ENCODE measurements at places on chromosomes 4 and X.

- DNase-seq, result peak; percentile 29
Observed at GRCh38 chr4:1809754-1810502, 16.8 kb downstream of the FGFR3 start.

DNA sequence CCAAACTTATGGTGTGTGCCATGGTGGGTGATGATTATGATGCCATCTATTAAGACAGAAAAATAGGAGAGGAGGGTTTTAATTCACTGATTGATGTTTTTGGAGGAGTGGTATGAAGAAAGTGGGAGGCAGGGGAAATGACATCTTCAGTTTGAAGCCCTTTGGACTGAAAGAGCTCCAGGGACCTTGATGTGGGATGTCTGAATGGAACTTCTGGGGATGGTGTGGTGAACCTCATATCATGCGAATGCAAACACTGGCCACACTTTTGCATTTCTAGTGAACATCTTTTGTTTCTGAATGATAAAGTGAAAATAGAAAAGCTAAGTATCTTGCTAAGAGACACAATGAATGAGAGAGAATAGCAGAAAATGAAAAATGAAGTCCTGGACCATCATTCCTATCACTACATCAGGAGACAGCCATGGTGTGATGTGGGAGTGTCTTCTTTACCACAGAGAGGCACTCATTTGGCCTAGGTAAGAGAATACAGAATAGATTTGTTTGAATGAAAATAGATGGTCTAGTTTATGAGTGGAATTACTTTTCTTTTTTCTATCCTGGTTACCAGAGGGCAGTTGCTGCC, 123.5 kb downstream of the ZNF827 start:
- no peak for DNase-seq

GRCh38 chrX:69603566-69604194, 12.2 kb upstream of the EDA start:
- no peak for DNase-seq

DNA sequence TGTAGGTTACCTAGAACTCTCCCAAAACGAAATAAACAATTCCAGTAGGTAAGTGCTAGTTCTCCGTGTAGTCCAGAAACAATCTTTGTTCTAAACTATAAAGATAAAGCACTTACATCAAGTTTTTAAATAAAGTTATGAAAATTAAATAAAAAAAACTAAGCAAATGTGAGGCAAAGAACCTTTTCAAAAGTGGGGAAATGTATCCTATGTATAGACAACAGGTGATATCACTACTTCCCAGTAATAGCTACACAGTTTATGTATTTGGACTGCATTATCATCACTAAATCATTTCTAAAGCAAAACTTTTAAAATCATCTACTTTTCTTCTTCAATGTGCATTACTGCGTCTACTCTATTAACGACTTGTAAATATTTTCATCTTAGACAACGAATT, 2.0 kb downstream of the YTHDC1 start:
- no peak for DNase-seq

DNA sequence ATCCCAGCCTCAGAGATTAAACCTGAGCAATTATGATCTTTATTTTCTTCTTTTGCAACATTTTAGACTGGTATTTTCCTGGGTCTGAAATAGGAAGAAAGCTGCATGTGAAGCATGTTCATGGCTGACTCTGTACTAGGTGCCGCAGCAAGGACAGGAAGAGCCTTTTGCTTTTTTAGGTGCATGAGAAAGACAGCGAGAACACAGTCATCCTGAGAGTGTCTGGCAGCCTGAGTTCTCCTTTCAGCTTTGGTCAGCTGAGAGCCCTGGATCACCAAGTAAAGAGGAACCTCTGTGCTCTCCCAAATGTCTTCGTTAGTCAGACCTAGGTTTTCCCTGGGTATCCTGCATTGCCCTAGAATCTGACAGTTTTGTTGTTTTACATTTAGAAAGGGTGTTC, 29.8 kb downstream of the FAM149A start:
- no peak for DNase-seq

DNA sequence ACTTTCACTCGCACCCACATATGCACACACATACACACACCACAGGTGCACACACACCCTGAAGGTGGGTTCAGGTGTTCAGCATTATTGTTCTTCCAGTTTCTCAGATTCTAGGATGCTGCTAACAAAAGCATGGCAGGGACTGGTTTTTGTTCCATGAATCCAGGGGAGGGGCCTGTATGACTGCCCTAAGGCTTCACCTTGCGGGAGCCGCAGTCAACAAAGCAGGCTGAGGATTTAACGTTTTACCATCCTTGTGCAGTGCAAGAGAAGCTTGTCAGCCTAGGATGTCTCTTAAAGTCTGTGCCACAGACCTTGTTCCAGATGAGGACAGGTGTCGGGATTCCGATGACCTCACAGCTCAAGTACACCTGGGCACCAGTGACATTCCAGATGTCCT, 61.8 kb downstream of the POLR2B start:
- DNase-seq, result no peak

GRCh38 chr4:118703118-118703517, 17.9 kb downstream of the METTL14 start:
- DNase-seq, result no peak

DNA sequence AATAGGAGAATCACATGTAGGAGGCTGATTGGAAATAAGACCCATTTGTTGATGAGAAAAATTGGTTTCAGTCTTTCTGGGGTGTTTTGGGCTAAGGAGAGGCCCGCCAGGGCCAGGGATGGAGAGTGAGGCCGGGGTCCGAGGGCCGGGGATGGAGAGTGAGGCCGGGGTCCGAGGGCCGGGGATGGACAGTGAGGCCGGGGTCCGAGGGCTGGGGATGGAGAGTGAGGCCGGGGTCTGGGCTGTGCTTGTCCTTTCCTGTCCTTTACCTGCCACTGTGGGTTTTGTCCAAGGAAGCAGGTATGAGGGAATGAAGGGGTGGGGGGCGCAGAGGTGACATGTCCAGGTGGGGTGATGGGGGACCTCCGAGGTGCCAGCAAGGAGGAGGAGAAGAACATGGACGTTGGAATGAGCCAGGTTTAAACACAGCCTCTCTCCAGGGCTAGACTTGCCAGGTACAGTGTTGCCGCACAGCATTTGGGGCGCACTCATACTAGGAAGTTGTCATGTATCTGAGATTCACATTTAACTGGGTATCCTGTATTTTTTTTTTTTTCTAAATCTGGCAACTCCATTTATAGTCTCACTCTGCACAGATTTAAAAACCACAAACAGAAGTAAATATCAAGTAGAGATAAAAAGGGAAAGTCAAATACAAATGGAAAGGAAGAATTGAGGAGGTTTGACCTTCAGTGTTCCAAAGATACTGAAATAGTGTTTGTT, 8.8 kb downstream of the RGS12 start:
- DNase-seq, result no peak

- DNase-seq, result no peak
Observed at GRCh38 chrX:84441143-84441542, 61.1 kb downstream of the HDX start.

DNA sequence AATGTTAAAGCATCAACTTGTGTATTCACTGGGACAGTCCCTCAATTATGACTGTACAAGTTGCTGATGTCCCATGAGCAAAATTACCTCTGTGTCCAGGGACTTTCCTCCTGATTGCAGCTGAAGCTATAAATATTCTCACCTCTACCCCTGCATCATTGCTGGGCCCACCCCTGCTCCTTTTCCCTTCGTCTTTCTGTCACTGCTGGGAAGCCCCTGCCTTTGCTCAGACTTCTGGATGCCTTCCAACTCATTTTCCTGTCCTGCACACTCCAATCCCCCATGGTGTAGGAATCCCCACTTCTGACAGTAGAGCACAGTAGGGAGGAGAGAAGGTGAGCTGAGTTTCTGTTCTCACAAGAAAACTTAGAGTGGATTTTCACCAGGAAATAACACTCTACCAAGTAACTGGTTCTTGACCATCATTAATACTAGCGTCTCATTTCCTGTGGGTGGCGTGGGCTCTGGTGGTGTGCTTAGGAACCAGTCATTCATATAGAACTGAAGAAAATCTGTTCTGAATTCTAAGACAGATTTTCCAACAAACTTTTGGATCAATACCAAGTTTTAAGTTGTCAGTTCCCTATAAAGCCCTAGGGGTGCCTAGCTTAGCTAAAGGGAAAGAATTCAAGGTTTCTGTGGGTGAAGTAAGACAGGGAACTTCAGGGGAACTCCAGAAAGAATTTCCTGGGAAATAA, 136.2 kb upstream of the MED14 start:
- no peak for DNase-seq

GRCh38 chr4:20698382-20698781, 1.9 kb upstream of the PACRGL start:
- DNase-seq, result no peak

- DNase-seq, result no peak
Observed at GRCh38 chr4:12692815-12693214, 791.3 kb downstream of the RAB28 start.

- no peak for DNase-seq
Observed at GRCh38 chrX:54171527-54172250, 11.4 kb downstream of the FAM120C start.

GRCh38 chr4:98098764-98099163, 44.5 kb downstream of the STPG2 start:
- no peak for DNase-seq

DNA sequence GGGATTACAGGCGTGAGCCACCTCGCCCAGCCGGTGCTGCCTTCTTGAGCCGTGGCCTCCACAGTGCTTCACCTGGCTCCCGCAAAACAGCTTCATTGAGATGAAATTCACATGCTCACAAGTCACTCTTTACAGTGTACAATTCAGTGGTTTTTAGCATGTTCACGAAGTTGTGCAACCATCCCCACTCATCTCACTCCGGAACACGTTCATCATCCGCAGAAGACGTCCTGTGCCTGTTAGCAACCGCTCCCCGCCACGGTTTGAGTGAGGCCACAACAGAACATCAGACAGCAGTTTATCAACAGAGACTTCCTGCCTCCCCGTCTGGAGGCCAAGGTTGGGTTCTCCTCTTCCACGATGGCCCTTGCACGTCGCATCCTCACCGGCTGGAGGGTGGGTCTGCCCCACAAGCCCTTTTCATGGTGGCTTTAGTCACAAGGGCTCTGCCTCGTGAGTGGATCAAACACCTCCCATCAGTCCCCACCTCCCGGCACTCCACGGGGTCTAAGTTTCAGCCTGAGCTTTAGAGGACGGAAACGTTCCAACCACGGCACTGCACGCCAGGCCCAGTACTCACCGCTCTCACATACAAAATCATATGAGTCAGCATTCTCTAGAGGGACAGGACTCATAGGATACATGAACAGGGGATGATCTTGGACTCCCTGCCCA, 29.6 kb upstream of the SPON2 start:
- peak; percentile 67 for DNase-seq

GRCh38 chrX:106955004-106955772, 35.0 kb downstream of the CLDN2 start:
- DNase-seq, result no peak

DNA sequence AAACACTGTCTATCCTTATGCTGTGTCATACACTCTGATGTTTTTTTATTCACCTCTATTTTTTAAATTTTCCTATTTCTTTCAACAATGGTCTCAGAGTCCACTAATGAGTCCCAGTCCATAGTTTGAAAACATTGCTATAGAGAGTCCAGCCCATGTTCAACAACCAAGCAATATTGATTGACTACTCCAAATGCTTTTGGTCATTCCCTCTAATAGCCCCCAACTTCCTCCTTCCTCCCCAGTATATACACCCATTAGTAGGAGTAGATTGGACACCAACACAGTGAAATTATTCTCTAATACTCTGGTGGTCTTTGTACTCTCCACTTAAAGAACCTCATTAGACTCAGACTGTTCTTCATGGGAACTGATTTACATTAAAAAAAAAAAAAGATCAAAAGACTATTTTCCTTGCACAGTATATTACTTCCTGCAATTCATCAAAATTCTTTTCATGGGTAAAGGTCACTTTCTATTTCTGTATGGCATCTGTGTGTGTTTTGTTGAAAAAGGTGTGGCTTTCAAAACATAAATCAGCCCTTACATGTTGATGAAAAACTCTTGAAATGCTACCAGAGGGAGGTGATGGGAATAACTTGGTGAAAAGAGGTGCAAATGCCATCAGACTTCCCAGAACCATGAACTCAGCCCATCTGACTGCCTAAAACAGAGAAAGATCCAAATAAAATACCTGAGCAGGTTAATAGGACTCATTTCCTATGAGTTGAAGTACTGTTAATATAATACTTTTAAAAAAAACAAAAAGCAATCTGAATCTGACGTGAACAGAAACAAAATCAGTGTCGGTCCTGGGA, 250.3 kb upstream of the KLF3 start:
- no peak for DNase-seq
